Liver (tissue), 10 donors: ENCODE measurements at places on chromosomes 6 and 20. TPM values are rescaled to one million over a fixed set of nuclear protein-coding genes. Genes with fewer than 3 reads are reported as not detected.

DNA sequence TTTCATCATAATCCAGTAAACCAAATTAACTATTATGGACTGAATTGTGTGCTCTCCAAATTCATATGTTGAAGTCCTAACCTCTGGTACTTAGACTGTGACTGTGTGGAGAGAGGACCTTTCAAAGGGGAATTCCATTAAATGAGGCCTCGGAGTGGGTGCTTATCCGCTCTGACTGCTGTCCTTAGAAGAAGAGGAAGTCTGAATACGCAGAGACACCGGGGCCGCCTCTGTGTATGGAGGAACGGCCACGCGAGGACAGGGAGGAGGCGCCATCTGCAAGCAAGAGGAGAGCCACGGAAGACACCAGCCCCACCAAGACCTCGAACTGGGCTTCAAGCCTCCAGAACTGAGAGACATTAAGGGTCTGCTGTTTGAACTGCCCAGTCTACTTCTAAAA is 35.6 kb upstream of the RPS6KA2 start:
- no peaks in the 10 kb centered on the region for H3K36me3 ChIP-seq
- H3K4me1 ChIP-seq, result no peaks in the 10 kb centered on the region

The HMGN3 gene
- total RNA-seq, result 26.7 TPM

The RIPOR2 gene
- 5.1 TPM for total RNA-seq

The ACSS1 gene
- total RNA-seq, result 87.5 TPM

DNA sequence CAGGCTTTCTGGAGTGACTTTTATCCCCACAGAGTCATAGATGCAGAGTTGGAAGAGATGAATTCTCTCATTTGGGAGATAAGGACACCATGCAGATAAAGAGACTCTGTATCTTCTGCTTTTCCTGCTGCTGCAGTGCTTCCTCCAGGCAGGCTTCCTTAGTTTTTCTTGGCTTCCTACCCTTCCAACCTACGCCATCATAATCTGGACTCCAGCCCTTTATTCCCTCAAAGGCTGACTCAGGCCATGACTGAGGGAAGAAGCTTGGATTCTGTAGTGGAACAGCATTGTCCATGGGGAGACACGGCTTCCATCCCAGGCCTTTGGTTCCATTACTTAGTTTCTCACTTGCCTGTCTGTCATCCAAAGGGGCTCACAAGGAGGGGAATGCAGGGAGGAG is 6.5 kb upstream of the RNF24 start:
- H3K27me3 ChIP-seq, result no peaks in the 10 kb centered on the region
- no peak overlapping the region for H3K27ac ChIP-seq
- no peaks in the 10 kb centered on the region for H3K36me3 ChIP-seq

- no peak for DNase-seq
- H3K27me3 ChIP-seq, result no peaks in the 10 kb centered on the region
- H3K36me3 ChIP-seq, result no peaks in the 10 kb centered on the region
- no peaks in the 10 kb centered on the region for H3K4me1 ChIP-seq
Measured at GRCh38 chr6:170444811-170445211, 108.3 kb downstream of the PSMB1 start.

- no peaks in the 10 kb centered on the region for H3K27me3 ChIP-seq
- DNase-seq, result no peak
- H3K4me1 ChIP-seq, result no peaks in the 10 kb centered on the region
- no peak overlapping the region for H3K27ac ChIP-seq
- H3K36me3 ChIP-seq, result peaks cover 23% of the 10 kb centered on the region
Measured at GRCh38 chr20:49858076-49858585, 45.5 kb downstream of the SLC9A8 start.

- no peaks in the 10 kb centered on the region for H3K4me1 ChIP-seq
- no peaks in the 10 kb centered on the region for H3K36me3 ChIP-seq
- H3K4me3 ChIP-seq, result no peak overlapping the region
- H3K27ac ChIP-seq, result no peak overlapping the region
- no peaks in the 10 kb centered on the region for H3K27me3 ChIP-seq
Measured at GRCh38 chr6:106226676-106227075, 98.9 kb downstream of the ATG5 start.

- H3K4me3 ChIP-seq, result no peak overlapping the region
- no peak overlapping the region for H3K27ac ChIP-seq
- no peaks in the 10 kb centered on the region for H3K27me3 ChIP-seq
- no peak for DNase-seq
Measured at GRCh38 chr20:24455081-24455480, 14.3 kb upstream of the SYNDIG1 start.

GRCh38 chr6:43292763-43293318 is 5.2 kb upstream of the SLC22A7 start:
- H3K36me3 ChIP-seq, result no peaks in the 10 kb centered on the region
- H3K27ac ChIP-seq, result no peak overlapping the region
- peaks cover 5% of the 10 kb centered on the region for H3K4me1 ChIP-seq
